ENCODE measurements at places on chromosomes 4 and X.

- no peak for DNase-seq
These were observed 53.4 kb downstream of the CD99L2 start for GRCh38 chrX:150845091-150845490.

GRCh38 chr4:5284517-5284916 lies 233.2 kb downstream of the STK32B start:
- DNase-seq = no peak

DNA sequence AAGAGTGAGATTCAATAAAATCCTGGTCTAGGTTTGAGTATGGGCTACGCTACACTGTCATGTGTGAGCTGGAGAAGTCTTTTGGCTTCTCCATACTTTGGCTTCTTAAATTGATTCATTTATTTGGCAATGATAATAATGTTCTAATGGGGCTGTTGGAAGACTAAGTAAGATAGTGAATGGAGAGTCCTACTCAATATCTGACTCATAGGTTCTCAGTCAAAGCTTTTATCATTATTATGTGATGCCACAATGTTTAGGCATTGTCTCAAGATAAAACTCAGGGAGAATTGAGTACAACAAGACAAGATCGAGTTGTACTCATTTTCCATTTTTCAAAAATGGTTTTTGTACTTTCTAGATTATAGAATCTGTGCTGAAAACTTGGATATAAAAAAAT lies 92.5 kb upstream of the VEGFC start:
- no peak for DNase-seq

- no peak for DNase-seq
These were observed 37.3 kb downstream of the GBA3 start for GRCh38 chr4:22730021-22730420.

DNA sequence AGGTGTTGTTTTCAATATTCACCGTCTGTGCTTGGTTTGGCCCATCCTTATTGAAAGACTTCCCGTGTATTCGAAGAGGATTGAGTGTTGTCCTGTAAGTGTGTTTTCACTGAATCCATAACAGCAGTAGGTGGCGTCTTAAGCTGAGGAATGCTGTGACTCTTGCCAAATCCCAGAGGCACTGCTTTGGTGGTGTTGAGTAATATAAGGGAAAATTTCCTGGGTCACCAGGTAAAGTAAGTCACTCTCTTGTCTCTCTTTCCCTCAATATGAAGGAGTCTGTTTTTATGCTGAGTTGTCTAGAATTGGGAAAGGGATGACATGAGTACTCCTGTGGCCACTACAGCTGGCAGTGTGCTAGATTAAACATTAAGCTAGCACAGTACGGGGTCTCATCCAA lies 146.7 kb upstream of the ZXDB start:
- no peak for DNase-seq

- no peak for DNase-seq
These were observed 39.9 kb downstream of the TXLNG start for GRCh38 chrX:16826207-16826606.

DNA sequence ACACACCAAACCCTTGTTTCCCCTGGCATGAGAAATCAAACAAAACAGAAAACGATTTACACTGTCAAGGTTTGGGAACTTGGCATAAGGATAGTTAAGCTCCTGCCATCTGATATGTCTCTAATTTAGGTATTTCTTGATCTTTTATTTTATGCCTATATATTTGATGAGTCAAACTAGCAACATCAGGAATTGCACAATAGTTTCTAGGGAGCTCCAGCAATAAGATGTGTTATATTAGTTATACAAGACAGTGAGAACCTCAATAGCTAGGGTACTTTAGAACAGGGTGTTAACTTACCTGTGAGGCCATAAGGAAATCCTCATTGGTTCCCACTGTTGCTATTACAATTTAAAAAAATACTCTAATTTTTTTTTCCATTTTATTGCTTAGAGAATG lies 474.2 kb downstream of the GBA3 start:
- DNase-seq = no peak

DNA sequence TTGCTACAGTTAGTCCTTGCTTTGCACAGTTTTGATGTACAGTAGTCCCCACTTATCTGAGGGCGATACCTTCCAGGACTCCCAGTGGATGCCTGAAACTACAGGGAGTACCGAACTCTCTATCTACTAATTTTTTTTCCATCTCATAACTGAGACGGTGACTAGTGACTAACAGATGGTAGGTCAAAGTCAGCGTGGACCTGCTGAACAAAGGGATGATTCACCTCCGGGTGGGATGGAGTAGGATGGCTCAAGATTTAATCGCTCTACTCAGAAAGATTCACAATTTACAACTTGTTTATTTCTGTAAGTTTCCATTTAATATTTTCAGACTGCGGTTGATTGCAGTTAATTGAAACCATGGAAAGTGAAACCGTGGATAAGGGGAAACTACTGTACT lies 655.8 kb downstream of the ZNF674 start:
- no peak for DNase-seq

GRCh38 chrX:117996408-117996807 lies 120.2 kb downstream of the KLHL13 start:
- DNase-seq = no peak

DNA sequence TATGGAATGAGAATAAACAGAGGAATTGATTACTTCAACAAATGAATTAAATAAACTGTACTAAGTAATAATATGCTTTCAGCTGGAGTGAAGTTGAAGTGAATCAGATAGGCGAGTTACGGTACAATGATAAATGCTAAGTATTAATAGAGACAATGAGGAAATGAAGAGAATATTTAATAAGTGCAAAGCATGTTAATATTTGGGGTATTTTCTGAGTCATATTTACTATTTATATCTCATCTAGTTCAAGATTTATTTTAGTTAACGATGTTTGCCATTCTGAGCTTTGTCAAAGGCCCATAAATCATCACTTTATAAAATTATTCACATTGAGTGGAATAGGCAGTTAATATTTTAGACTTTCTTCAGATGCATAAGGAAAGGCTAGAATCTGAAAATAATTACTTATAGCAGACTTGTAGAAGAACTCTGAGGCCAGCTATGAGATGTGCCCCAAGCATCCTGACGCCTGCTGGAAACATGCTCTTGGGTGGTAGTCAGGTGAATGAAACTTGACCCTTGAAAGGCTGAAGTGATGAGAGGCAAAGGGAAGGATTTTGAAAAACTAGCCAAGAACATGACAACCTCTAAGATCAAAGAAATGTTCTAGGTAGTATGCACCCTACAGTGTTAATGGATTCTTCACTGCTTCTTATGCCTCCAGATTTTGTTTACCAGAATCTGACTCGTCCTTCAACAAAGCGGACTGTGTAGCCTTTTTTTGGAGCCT lies 133.8 kb upstream of the STIM2 start:
- no peak for DNase-seq

DNA sequence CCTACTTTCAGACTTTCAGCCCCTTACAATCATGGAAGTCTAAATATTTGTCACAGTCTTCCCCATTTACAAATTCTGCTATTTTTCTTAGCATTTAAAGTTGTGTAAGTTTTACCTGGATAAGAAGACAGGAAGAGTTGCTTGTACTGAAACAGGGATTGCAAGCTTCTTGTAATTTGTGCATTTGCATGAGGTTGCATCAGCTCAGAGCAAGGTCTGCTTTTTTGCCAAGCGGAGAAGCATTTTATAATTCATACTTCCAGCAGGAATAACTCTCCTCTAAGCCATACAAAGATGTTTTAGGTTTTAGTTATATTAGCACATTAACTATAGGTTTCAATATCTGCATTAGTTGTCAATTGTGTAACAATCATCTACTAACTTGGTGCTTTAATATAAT lies 922.0 kb upstream of the PABPC4L start:
- no peak for DNase-seq

Measured in BE2C (cell line).